ENCODE measurements at places on chromosomes 6 and 20.

GRCh38 chr20:35611482-35611881 is 4.1 kb upstream of the SPAG4 start:
- no peak for DNase-seq

DNA sequence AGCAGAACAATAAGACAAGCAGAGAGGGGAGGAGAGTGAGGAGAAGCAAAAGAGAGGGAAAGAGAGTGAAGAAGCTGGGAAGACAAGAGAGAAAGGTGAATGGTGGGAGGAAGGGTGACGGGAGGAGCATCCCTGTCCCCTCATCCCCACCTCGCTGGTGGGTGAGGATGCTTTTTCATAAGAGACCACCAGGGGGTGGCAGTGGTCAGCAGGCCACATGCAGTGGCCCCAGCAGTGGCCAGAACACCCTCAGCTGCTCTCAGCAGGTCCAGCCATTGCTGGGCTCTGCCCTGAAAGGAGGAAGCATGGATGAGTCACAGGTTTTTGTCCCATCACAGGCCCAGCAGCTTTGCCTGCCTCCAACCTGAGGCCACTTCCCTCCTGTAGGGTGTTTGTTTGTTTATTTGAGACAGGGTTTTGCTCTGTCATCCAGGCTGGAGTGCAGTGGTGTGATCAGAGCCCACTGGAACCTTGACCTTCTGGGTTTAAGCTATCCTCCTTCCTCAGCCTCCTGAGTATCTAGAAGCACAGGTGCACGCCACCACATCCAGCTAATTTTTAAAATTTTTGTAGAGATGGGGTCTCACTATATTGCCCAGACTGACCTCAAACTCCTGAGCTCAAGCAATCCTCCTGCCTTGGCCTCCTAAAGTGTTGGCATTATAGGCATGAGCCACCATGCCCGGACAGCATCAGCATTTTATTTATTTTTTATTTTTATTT is 24.0 kb downstream of the FGD2 start:
- DNase-seq: no peak

- DNase-seq: no peak
These were observed 229.1 kb downstream of the SIM1 start for GRCh38 chr6:100235631-100236030.

DNA sequence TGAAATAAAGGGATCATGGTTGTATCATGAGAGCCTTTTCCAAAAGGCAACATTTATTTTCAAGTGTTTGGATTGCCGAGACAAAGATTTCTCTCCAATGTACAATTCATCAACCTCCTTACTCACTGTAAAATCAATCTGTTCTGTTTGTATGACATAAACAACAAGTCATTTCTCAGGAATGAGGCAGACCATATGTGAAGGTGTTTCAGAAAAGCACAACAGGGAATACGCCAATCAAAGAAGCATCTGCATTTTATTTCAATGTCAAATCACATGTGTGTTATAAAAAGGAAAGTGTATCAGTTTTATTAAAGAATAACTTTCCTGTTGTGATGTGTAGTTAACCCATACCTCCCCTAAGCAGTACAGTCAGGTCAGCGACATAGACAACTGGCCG is 653.7 kb downstream of the TFAP2A start:
- DNase-seq: no peak

GRCh38 chr6:43524483-43524961 is 7.6 kb downstream of the POLR1C start:
- DNase-seq: no peak

- DNase-seq: no peak
These were observed 48.0 kb downstream of the OR2B2 start for GRCh38 chr6:27863962-27864905.

DNA sequence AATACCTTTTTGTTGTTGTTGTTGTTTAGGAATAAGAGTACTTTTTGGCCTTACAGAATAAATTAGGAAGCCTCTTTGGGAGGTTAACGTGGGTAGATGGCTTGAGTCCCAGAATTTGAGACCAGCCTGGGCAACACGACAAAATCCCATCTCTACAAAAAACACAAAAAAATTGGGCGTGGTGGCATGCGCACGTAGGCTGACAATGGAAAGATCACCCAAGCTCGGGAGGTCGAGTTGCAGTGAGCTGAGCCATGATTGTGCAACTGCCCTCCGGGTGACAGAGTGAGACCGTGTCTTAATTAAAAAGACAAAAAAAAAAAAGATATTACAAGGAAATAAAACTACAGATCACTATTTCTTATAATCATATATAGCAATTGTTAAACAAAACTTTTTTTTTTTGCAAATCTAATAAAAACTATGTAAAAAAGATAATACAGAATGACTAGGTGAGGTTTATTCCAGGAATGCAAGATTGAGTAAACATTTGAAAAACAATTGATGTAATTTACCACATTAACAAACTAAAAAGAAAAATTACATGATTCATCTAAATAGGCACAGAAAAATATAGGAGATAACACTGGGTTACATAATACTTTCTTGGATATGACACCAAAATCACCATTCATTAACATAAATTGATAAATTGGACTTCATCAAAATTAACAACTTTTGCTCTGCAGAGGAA is 43.6 kb upstream of the ASCC3 start:
- peak; percentile 24 for DNase-seq

DNA sequence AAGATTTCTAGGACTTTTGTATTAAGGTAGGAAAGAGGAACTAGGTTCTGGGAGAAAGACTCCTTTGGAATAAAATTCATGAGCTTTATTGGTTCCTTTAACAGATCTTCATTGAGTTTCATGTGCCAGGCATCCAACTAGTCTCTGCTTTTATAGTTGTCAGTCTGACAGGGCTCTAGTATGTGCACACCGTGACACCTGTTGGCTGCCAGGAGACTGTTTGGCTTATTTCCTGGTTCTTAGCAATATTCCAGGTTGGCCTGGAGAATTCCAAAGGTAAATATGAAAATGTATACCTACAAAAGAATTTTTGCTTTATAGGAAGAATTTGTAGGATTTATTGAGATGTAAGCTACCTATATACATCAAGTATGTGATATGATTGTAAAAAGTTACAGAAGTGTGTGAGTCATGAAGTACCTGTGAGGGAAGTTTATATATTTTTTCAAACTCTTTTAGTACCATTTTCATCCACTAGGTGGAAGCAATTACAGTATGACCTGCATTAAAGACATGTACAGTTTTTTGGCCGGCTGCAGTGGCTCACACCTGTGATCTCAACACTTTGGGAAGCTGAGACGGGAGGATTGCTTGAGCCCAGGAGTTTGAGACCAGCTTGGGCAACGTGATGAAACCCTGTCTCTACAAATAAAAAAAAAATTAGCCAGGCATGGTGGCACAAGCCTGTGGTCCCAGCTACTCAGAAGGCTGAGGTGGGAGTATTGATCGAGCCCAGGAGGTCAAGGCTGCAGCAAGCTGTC is 35.2 kb downstream of the NDUFAF5 start:
- peak; percentile 79 for DNase-seq

- no peak for DNase-seq
These were observed 116.6 kb downstream of the QKI start for GRCh38 chr6:163531122-163531521.

DNA sequence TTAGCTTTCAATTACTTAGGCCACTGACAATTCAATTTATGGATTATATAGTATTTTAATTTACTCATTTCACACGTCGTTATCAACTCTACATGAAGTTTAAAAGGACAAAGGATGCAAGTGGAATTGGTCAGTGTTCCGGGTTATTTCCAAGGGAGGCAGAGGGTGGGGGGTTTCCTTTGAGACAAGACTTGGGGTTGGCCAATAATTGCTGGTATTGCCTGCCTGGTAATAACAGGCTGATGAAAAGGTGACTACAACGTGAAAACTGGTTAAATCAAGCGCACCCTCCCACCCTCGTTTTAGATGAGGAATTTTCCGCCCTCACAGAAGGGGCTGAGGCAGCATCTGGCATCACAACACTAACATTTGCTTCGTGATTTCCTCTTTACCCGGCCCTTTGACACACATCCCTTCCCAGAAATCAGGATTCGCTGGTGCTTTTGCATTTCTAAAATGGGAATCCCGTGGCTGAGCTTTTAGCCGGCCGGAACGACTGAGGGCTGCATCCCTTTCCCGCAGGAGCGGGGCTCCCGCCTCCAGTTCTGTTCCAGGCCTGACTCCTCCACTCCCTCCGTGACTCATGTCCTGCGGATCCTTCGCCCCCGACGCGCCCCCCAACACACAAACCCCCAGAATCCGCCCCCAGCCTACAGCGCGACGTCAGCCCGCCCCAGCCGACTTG is 999 bp upstream of the PIM1 start:
- peak; percentile 73 for DNase-seq

GRCh38 chr6:22826961-22827360 is 257.6 kb downstream of the HDGFL1 start:
- DNase-seq: no peak

DNA sequence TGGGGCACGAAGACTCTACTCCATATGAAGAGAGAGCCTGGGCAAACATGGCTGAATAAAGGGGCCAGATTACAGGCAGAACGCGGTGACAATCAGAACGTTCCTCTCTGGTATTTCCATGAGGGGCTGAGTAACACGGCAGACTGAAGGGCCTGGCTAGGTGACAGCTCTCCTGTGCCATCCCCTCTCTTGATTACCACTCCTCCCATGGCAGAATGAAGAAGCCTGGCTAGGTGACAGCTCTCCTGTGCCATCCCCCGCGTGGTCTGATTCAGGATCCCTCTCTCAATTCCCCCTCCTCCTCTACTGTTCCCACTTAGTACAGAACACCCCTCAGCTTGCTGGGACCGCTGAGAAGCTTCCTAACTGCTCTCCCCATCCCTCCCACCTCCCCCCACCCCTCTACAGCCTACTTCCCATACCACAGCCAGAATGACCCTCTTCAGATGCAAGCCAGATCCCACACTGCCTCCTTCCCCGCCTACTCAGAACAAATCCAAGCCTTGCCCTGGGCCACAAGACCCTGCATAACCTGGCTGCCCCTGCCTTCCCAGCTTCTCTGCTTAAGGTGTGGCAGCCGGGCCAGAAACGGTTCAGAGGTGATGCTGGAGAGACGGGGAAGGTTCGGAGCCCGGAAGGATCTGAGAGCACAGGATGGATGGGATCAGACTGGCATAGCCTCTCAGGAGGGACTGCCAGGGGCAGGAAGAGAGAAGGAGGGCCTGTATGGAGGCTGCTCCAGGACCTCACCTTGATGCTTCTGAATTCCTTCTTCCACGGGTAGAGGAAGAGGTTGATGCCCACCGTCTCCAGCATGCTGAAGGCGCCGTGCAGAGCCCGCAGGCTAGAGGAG is 7.7 kb downstream of the SPATA2 start:
- DNase-seq: no peak

GRCh38 chr6:169869301-169869700 is 117.9 kb downstream of the ERMARD start:
- no peak for DNase-seq

GRCh38 chr6:129766959-129767728 is 57.2 kb upstream of the ARHGAP18 start:
- peak; percentile 23 for DNase-seq

GRCh38 chr6:83978324-83978734 is 55.2 kb upstream of the MRAP2 start:
- no peak for DNase-seq

GRCh38 chr6:29830409-29830808 is 2.8 kb downstream of the HLA-G start:
- DNase-seq: no peak

Measured in RWPE1 (cell line).